Activated CD4-positive, alpha-beta T cell treated with anti-CD3 and anti-CD28 coated beads, Interleukin-2, amount 50 U/mL, for 24 hours (primary cell): ENCODE measurements at places on chromosomes 4 and X.

DNA sequence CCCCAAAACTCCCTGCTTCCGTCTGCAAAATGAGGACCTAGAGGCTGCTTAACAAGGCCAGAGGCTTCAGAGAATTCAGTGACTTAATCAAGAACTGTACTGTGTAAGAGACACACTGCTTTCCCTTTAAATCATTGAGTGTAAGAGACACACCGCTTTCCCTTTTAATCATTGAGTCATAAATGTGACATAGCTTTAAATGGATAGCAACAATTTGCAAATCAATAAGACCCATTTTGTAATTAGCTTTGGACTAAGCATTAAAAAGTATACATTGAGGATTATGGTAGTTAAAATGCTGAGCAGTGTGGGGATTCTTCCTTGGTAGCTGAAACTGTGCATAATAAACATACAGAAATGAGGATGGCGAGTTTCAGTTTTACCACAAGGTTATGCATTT, 31.8 kb downstream of the ARX start:
- DNase-seq = no peak

GRCh38 chr4:182231496-182231895, 11.7 kb upstream of the TENM3 start:
- DNase-seq = no peak

- DNase-seq = no peak
Observed at GRCh38 chr4:77398256-77398655, 207.4 kb upstream of the CXCL13 start.

GRCh38 chr4:53579826-53580225, 11.5 kb downstream of the LNX1 start:
- no peak for DNase-seq

GRCh38 chr4:149349541-149349940, 466.1 kb downstream of the IQCM start:
- DNase-seq = no peak

GRCh38 chrX:148457279-148457678, 43.1 kb upstream of the AFF2 start:
- no peak for DNase-seq

GRCh38 chr4:114250439-114250891, 271.0 kb upstream of the ARSJ start:
- DNase-seq = no peak

DNA sequence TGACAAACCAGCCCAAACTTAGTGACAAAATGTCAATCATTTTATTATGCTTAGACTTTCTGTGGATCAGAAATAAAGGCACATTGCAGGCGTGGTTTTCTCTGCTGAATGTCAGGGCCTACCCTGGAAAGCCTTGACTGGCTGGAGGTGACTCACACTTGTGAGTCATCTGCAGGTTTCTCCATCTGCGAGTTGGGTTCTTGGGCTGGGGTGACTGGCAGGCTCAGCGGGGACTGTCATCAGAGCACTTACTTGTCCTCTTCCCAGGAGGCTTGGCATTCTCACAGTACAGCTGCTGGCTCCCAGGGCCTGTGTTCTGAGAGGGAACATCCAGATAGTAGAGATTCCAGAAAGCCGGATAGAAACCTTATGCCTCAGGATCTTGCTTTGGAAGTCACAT, 153.8 kb upstream of the AGA start:
- DNase-seq = peak; percentile 11

DNA sequence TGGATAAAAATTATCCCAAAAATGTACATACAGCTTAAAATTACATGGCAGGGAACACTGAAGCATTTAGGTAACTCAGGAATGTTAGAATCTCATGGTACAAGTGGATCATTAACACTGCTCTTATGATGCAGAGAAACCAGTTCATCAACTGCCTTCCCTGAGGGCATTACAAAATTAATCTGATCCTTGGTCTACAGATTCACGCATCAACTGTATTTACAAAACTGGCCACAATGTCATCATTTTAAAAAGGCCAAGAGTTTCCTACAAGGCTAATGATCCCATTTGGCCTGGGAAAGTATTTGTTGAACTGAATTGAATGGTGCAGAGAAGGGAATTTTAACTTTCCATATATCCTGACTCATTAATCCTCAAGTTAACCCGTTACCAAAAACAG, 84.6 kb downstream of the TSPAN5 start:
- no peak for DNase-seq

GRCh38 chr4:3701736-3702560, 64.2 kb upstream of the ADRA2C start:
- no peak for DNase-seq

DNA sequence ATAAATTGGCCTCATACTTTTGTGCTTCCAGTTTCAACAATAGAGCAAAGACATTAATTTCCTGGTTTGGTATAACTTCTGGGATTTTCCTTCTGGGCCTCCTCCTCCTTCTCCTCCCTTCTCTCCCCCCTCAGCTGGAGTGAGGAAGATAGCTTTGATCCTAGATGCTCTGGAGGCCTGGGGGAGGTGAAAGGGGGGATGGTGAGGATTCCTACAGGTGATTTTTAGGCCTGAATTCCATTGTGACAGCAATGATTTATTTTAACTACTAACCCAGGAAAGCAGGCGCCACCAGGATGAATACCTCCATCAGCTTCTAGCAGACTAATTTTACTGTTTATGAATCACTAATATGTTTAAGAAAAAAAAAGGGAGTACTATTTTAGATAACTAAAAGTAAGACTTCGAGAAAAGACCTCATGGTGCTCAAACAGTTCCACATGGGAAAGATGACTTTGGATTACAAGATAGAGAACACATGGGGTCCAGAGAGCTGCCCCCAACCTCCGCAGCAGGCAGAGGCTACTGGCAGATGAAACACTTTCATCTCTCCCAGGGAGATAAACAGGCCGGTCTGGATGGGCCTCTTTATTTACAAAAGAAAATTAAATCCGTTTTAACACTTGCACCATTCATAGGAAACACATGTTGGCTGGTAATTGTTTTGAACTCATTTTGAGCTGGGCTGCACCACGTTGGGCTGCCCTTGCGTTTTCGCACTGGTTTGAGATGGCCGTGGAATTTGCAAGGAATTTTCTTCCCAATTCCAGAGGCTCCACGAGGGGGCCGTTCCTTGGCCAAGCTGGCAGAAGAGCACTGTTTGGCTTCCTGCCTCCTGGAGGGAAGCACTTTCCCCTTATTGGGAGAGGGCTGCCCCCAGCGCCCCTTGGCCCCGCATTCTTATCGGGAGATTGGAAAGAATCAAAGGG, 125.1 kb upstream of the STX18 start:
- no peak for DNase-seq

GRCh38 chr4:141797966-141798365, 161.6 kb downstream of the IL15 start:
- DNase-seq = no peak

- DNase-seq = no peak
Observed at GRCh38 chr4:39718366-39719323, 20.7 kb downstream of the UBE2K start.

- DNase-seq = no peak
Observed at GRCh38 chr4:168981460-168981859, 28.6 kb downstream of the CBR4 start.

- no peak for DNase-seq
Observed at GRCh38 chrX:37348231-37348970, 763 bp upstream of the PRRG1 start.

DNA sequence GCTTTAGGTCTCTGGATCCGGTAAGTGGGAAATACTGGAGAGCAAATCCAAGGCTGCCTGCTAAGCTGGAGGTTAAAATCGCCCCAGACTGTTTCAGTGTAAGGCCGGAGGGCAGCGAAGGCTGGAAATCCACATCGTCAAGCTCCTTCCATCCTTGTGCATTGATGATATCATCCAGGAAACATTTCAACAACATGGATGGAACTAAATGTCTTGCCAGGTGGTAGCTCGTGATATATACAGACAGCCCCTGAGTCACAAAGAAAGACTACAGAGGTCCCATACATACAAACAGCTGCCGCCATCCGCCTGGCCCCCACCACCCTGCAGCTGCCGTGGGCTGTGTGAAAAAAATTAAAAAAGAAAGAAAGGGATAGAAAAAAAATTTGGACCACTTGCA, 148.9 kb upstream of the RBPJ start:
- DNase-seq = no peak
